Thoracic aorta endothelial cell (primary cell): ENCODE measurements at places on chromosomes 16 and 17. TPM values are rescaled to one million over a fixed set of nuclear protein-coding genes. Genes with fewer than 3 reads are reported as not detected.

The SBK1 gene
- 0.07 and 0.27 TPM in 2 replicates for total RNA-seq

The CBFB gene
- 122 and 128 TPM in 2 replicates for total RNA-seq

The LGALS9B gene
- total RNA-seq, result not detected in 2 replicates

The KRTAP4-8 gene
- total RNA-seq, result not detected in 2 replicates

The CASKIN1 gene
- total RNA-seq, result under 0.01 and 0.13 TPM in 2 replicates

The SDK2 gene
- total RNA-seq, result not detected in 2 replicates

The MYLK3 gene
- total RNA-seq, result under 0.01 and 0.13 TPM in 2 replicates

The EVI2A gene
- 0.80 and 1.3 TPM in 2 replicates for total RNA-seq

The USP43 gene
- 0.13 and 0.22 TPM in 2 replicates for total RNA-seq

The CLDN7 gene
- 19.0 and 22.7 TPM in 2 replicates for total RNA-seq

The RAB26 gene
- 0.36 and 0.66 TPM in 2 replicates for total RNA-seq

The SPIRE2 gene
- 1.2 and 2.2 TPM in 2 replicates for total RNA-seq

The TOB1 gene
- total RNA-seq, result 5.7 and 8.0 TPM in 2 replicates

The TBC1D26 gene
- not detected in 2 replicates for total RNA-seq

The IGF2BP1 gene
- total RNA-seq, result 1.5 and 5.1 TPM in 2 replicates

The PYY gene
- total RNA-seq, result not detected in 2 replicates

The CORO6 gene
- total RNA-seq, result 2.1 and 4.3 TPM in 2 replicates

The EIF5A gene
- 863 and 945 TPM in 2 replicates for total RNA-seq

The CHRNE gene
- 0.13 and 0.43 TPM in 2 replicates for total RNA-seq

The ZNF423 gene
- total RNA-seq, result 0.53 and 1.7 TPM in 2 replicates

The LAT gene
- total RNA-seq, result 0.66 and 0.79 TPM in 2 replicates

The C16orf96 gene
- total RNA-seq, result 0.07 TPM in 1 of 2 replicates, not detected in the other

The SNF8 gene
- total RNA-seq, result 84.4 and 107 TPM in 2 replicates

The TUBB3 gene
- total RNA-seq, result 130 and 167 TPM in 2 replicates

The MIEF2 gene
- total RNA-seq, result 7.8 and 8.0 TPM in 2 replicates

The LRRC75A gene
- total RNA-seq, result 1.6 TPM in 2 replicates

The TNP2 gene
- not detected in 2 replicates for total RNA-seq

The NOS2 gene
- not detected in 2 replicates for total RNA-seq

The FLYWCH2 gene
- total RNA-seq, result 25.1 and 34.0 TPM in 2 replicates

The CD300E gene
- not detected in 2 replicates for total RNA-seq

The TAT gene
- total RNA-seq, result not detected in 2 replicates

The HLF gene
- total RNA-seq, result under 0.01 and 0.22 TPM in 2 replicates

The OR2C1 gene
- total RNA-seq, result not detected in 2 replicates

The KCNH6 gene
- total RNA-seq, result not detected in 2 replicates

The IRF8 gene
- 0.13 TPM in 1 of 2 replicates, not detected in the other for total RNA-seq

The FOXL1 gene
- 2.0 and 4.2 TPM in 2 replicates for total RNA-seq

The TSNAXIP1 gene
- total RNA-seq, result 0.13 and 0.14 TPM in 2 replicates

The ZFP3 gene
- 1.7 and 2.4 TPM in 2 replicates for total RNA-seq
